Activated T-helper 1 cell treated with Interleukin-2 at 50 U/mL for 16 hours (primary cell): ENCODE measurements at places on chromosomes 5 and 9.
A peak's percentile ranks its signal among the peaks of the same experiment; 100 is the strongest.

GRCh38 chr5:56829137-56829908, 14.0 kb downstream of the MAP3K1 start:
- DNase-seq, result peak; percentile 37

GRCh38 chr9:105138306-105138801, 106.1 kb upstream of the SLC44A1 start:
- DNase-seq, result no peak

GRCh38 chr5:127739807-127740384, 36.7 kb downstream of the CCDC192 start:
- no peak for DNase-seq

GRCh38 chr5:95963650-95964410, 2.2 kb upstream of the ELL2 start:
- DNase-seq, result no peak

DNA sequence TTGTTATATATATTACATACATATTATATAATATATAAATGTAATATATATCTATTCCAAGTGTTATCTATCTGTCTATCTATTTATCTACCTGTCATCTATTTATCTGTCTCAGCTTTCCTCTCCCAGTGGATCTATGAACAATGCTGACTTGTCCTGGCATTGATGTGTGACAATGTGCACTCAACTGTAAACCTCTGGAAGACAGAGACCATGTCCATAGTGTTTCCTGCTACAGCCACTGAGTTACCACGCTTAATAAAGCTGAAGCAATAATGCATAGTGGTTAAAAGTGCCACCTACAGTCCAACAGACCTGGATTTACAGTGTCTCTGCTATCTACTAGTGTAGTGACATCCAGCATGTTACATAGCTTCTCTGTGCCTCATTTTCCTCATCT, 57.2 kb upstream of the TMED7 start:
- no peak for DNase-seq

GRCh38 chr5:137034764-137035479, 464.2 kb downstream of the SPOCK1 start:
- DNase-seq, result no peak

DNA sequence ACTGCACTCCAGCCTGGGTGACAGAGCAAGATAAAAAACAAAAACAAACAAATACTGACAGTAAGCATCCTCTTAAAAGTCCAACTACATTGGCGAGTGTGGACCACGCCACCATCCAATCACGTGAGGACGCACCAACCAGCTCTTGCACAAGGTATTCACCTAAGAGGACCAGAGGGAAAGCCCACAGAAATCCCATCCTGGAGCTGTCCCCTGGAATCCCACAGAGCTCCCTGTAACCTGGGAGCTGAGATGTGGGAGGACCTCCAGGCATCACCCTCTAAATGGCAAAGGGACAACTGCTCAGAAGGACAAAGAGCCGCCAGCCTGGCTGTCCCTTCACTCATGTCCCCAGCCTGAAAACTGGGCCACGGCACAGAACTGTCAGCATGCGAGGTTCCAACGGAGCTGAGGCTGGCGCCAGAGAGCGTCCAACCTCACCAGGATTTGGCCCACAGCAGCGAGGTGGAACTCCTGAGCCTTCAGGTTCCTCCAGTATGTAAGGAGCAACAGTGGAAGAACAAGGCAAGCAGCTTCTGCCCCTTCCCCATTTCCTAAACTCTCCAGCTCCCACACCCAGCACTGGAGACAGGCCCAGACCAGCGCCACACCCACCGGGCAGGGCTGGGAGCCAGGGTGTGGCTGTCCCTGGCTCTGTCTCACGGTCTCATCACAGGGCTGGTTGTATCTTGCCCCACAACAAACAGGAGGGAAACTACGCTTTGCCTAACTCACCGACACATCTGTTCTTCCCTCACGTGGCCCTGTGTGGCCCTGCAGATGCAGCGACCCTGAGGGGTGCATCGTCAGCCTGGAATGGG, 15.2 kb downstream of the IPPK start:
- DNase-seq, result no peak

GRCh38 chr5:174282391-174282790, 236.9 kb downstream of the NSG2 start:
- no peak for DNase-seq

DNA sequence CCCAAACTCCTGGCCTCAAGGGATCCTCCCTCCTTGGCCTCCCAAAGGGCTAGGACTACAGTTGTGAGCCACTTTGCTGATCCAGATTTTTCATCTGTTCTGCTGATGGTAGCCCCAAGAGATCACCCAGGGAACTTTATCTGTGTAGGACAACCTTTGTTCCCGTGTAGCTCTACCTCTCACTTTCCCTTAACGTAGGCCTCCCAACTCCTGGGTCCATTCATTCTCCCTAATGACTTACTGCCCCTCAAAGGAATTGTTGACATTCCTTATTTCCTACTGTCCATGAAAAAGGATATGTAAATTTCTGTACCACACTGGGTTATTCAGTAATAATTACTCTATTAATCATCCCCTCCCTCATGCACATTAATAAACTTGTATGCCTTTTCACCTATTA, 51.0 kb upstream of the PHF24 start:
- no peak for DNase-seq

- no peak for DNase-seq
Measured at GRCh38 chr5:139376364-139376763, 6.7 kb downstream of the SLC23A1 start.

DNA sequence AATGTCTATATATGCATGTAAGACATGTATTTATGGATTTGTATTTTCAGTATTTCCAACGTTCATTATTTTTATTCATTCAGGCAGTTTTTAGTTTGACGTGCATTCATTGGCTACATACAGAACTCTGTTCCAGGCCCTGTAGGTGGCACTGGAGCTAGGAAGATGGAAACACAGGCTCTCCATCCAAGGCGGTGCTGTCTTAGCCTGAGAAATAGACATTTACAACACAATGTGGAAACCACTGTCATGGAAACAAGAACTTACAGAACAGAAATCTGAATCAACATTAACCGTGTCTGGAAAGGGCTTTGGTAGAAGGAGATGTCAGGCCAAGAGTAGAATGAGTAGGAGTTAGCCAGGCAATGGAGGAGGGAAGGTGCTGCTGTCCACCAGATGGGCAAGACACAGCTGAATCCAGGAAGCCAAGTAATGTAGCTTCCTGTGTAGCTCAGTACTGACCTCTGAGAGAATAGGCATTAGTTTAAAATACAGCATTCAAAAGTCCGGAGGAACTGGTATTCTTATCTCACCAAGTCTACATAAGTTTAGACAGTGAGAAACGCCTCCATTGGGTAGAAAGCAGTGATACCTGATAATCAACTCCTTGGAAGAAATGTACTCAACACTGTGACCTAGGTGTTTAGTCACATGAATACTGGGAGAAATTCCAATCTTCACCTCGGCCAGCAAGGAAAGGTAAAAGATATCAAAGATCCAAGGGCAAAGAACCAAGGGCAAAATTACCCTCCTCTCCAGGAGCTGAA, 388.6 kb upstream of the CDH6 start:
- DNase-seq, result no peak
